Esophagus squamous epithelium (tissue), 5 donors: ENCODE measurements at places on chromosomes 3 and 15.
A peak's percentile ranks its signal among the peaks of the same experiment; 100 is the strongest.

GRCh38 chr3:12648384-12648959, 15.4 kb downstream of the RAF1 start:
- DNase-seq: no peak

GRCh38 chr3:58647381-58648141, 19.0 kb downstream of the FAM3D start:
- no peak for DNase-seq

DNA sequence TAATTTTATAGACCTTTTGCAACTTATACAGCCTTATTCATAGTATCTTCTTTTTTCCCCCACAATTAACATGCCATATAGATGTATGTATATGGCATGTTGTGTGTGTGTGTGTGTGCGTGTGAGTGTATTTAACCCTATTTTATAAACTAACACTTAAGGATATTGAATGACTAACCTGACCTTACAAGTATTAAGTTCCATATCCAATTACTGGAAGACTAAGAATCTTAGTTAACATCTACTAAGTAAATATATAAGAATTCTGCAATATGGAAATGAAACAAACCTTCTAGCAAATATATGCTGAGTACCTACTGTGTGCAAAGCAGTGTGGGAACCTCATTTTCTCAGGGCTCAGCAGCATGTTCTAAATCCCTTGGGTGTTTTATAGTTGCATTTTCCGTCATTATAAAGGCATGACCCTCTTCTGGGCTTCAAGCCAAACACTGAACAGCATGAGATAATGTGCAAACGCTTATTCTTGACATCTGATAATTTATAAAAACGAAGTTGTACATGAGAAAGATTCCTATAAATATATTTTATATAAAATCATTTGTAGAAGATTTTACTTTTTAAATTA, 105.5 kb downstream of the NLGN1 start:
- DNase-seq: no peak

GRCh38 chr3:23808525-23808924, 2.8 kb downstream of the UBE2E1 start:
- DNase-seq: no peak

GRCh38 chr15:91468871-91469580, 369.0 kb downstream of the SV2B start:
- no peak for DNase-seq

GRCh38 chr3:154818676-154819255, 261.4 kb upstream of the MME start:
- DNase-seq: no peak

GRCh38 chr15:70931821-70932220, 39.2 kb downstream of the LRRC49 start:
- DNase-seq: no peak

- no peak for DNase-seq
Measured at GRCh38 chr3:64667138-64667537, 20.7 kb downstream of the ADAMTS9 start.

DNA sequence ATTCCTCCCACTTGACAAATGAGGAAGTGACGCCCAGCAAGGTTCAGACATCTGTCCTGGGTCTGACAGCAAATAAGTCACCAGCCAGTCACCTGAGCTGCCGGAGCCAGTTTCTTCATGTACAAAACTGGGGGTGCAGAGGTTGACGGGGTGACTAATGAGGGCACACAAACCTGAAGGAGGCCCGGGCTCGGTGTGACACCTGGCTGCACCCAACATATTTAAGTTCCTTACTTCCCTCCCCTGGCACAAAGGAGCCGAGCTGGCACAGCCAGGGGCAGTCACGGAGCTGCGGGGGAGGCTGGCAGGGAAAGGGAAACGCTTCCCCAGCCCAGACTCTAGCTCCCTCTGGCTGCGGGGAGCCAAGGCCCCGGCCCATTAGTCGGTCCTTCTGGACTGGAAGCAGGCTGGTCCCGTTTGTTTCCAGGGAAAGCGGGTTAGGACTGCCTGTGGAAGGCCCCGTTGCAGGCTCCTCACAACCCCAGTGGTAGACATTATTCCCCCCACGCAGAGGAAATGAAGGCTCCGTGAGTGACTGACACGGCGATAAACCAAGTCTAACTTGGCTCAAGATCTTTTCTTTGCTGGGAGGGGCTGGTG, 2.3 kb downstream of the FBXL22 start:
- peak; percentile 29 for DNase-seq

DNA sequence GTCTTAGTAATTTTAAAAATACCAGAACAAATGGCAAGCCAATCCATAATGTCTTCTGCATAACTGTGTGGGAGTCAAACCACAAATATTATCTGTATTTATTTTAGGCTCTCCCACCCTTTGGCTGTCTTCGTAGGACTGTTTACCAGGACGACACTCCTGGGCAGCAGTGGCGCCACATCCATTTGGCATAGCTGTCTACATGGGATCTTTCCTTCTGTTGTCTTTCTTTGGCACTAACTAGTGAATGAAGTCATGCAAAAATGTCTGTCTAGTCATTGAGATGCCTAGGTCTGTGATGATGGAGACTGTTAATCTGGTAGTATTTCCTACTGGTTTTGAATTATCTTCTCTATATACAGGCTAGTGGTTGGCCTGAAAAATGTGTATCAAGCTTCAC, 54.0 kb upstream of the CHMP2B start:
- no peak for DNase-seq

GRCh38 chr15:76330080-76330680, 6.4 kb upstream of the ISL2 start:
- no peak for DNase-seq
